ENCODE measurements at places on chromosomes 6 and 20.
A peak's percentile ranks its signal among the peaks of the same experiment; 100 is the strongest.

DNA sequence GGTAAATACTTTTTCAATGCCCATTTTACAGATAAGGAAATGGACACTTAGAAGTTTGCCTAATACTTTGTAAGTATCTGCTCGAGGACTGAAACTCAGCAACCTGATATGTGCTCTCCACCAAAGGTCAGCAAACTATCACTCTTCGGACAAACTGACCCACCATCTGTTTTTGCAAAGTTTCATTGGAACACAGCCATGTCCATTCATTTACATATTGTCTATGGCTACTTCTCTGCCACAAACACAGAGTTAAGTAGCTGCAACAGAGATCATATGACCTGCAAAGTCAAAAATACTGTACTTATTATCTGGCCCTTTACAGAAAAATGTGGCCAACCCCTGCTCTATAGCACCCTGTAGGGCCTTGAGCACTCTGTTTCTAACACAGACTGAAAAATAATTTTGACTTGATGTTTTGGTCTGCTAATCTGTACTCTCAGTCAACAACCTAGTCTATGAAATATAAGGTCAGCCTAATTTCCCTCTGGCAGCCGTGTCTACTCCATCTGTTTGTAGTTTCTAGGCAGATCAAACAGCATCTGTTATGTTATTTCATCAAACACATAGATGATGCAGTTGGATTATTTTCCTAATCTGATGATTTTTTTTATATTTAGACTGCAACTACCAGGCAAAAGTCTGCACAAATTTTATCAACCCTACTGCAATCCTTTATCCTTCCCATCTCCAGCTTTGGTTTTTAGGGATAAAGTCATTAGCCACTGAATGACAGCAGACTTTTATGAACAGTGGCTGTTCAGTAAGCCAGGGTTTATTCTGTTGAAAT lies 41.4 kb upstream of the BEND6 start:
- DNase-seq, result no peak

- no peak for DNase-seq
These were observed 241 bp upstream of the CFAP206 start for GRCh38 chr6:87407561-87407900.

DNA sequence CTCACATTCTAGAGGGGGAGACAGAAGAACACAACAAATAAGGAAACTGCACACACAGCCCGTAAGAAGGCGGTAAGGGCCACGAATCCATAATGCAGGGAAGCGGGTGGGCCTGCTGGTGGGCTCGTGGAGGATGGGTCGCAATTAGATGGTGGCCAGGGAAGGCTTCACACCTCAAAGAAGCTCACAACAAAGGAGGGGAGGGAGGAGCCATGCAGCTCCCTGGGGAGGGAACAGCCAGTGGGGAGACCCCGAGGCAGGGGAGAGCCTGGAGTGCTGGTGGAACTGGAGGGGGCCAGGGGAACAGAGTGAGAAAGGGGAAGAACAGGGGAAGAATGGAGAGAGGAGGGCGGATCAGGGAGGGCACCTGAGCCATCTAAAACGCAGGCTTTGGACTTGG lies 13.4 kb downstream of the SRC start:
- DNase-seq, result no peak

- no peak for DNase-seq
These were observed 100.4 kb upstream of the TCF21 start for GRCh38 chr6:133788556-133788955.

- DNase-seq, result no peak
These were observed 191.9 kb downstream of the ADGB start for GRCh38 chr6:146790561-146791091.

DNA sequence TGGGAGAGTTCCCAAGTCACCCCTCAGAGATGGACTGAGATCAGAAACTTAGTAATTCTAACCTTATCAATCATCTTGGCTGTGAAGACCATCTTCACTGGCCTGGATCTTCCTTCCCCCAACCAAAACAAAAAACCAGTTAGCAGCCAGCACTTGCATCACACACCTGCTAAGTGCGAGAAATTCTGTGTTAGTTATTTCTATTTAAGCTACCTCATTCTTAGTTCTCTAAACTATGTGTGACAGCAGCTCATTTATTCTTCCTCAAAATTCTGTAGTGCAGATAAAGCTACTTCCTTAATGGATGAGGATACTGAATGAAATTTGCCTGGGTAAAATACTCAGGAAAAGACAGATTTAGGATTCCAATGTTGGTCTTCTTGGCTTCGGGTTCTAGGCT lies 18.2 kb upstream of the TAGAP start:
- no peak for DNase-seq

GRCh38 chr6:30013291-30013922 lies 47.7 kb upstream of the POLR1H start:
- DNase-seq, result no peak

DNA sequence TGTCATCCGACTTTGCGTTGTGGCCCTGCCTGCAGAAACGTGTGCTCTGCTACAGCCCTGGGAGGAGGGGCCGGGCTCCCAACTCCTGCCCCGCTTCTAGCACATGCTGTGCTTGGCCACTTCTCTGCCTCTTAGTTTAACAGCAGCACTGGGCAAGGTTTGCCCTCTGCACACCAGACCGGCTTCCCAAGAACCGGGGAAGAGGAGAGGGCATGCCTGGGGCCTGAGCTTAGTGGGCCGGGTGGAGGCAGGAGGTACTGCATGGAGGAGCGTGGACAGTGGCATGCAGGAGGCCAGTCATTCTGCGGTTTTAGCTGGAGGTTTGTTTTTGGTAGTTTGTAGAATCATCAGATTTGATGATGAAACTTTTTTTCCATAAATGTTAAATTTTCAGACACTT lies 45.5 kb downstream of the CEP43 start:
- no peak for DNase-seq

DNA sequence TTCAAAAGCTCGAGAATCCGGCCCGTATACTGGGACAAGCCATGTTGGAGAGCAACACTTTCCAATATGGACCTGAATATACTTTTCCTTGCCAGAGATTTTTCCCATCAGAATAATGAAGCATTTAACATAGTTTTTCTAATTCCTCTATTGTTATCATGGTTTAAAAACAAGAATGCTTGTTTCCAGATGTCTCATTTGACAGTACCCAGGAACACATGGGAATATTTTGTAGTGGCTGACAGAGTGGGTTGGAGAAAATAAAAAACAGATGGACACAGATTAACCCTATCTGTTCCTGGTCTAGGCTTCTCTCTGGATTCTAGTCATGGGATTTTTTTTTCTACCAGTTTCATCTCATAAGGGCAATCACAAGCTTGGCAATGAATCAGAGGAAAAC lies 164.8 kb upstream of the CEP162 start:
- DNase-seq, result no peak

DNA sequence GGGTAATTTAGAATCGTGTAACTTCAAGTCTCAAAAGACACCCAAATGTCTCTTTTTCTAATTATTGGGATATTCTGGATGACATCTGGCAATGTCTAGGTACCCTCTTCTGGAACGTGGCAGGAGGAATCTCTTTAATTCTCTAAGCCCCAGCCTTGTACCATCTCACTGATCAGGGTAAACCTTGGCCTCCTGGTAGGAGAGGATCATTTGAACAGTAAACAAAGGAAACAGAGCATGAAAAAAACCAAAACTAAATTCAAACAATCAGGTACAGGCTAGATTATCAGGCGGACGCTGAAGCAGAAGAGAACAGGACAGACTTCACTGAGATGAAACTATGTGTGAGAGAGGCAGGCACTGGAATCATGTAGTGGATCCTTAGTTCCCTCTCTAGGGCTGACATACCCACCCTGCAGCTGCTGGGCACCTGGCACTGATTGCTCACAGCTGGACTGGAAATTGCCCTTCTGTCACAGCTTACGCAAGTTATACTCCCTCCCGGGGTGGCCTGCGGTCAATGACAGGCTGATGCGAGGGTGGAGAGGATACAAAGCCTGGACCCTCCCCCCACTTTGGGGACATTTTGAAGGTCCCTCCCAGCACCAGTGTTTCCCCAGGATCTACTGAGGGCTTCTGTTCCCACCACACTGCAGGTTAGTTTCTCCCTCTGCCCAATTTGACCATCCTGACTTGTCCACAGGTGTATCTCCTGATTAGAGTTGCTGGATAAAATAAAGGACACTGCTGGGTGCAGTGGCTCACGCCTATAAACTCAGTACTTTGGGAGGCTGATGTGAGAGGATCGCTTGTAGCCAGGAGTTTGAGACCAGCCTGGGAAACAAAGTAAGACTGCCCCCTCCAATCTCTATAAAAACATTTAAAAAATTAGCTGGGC lies 20.6 kb upstream of the ZBTB24 start:
- no peak for DNase-seq

DNA sequence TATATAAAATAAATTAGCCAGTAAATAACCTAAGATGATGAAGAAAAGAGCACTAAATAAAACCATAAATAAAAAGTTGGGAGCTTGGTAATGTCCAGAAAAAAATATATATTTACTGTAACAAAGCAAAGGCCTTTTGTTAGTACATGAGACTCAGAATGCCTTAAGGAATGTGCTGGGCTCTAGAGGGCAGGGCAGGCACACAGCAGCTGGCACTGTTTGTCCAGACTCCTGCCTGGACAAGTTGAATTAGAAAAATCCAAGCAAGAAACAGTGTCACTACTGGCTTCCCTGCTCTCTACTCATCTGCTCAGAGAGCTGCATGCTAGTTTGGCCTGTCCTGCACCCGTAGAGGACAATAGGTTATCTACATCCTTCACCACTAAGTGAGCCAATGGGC lies 8.8 kb downstream of the DEFB129 start:
- no peak for DNase-seq

GRCh38 chr6:47047479-47048407 lies 5.6 kb upstream of the ADGRF1 start:
- DNase-seq, result no peak

- DNase-seq, result no peak
These were observed 198.1 kb downstream of the DLL1 start for GRCh38 chr6:170092826-170093225.

DNA sequence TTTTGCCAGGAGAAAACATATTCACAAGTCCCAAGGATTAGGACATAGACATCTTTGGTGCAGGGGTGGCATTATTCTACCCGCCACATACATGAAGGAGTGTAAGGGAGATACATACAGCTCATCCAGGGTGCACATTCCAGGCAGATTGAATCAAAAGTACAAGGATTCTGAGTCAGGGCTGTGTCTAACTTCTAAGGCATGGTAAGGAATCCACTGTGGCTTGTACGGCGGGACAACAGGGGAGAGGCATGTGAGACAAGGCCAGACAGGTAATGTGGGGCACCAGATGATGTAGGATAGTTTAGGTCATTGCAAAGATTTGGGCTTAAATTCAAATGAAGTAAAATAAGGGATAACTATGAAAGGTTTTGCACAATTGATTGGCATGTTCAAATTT lies 780.9 kb downstream of the C6orf118 start:
- DNase-seq, result no peak

GRCh38 chr6:43608310-43608763 lies 20.7 kb downstream of the GTPBP2 start:
- DNase-seq, result peak; percentile 24

DNA sequence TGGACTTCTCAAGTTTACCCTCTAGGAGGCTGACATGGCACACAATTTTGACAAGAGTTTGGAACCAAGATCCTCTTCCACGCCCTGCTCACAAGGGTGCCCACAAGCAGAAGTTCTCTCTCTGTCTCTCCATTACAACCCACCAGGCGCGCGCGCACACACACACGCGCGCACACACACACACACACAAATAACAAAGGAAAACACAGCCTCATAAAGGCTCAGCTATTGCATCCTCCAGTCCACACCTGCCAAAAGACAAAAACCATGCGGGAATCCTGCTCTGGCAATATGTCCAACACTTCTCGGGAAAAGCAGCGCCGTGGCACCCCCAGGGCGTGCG lies 870 bp downstream of the PAK5 start:
- DNase-seq, result no peak

DNA sequence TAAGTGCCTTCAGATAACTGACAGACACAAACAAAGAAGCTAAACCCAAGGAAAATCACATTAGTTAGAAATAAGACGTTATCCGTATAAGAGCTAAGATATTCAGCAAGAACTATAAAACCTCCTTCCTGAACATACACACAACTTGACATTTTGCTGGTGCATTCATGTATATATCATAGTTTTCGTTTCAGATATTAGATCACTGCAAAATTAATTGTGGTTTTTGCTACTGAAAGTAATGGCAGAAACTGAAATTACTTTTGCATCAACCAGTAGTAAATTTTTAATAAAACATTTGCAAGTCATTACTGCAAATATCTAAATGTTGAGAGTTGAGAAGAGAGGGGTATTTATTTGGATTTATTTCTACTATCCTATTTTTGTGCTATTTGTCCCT lies 26.1 kb upstream of the KCNQ5 start:
- DNase-seq, result no peak

GRCh38 chr6:39901116-39901655 lies 33.1 kb downstream of the MOCS1 start:
- DNase-seq, result no peak

- DNase-seq, result no peak
These were observed 11.7 kb upstream of the ID1 start for GRCh38 chr20:31593221-31594001.

GRCh38 chr20:24795436-24795835 lies 153.6 kb upstream of the CST7 start:
- no peak for DNase-seq

DNA sequence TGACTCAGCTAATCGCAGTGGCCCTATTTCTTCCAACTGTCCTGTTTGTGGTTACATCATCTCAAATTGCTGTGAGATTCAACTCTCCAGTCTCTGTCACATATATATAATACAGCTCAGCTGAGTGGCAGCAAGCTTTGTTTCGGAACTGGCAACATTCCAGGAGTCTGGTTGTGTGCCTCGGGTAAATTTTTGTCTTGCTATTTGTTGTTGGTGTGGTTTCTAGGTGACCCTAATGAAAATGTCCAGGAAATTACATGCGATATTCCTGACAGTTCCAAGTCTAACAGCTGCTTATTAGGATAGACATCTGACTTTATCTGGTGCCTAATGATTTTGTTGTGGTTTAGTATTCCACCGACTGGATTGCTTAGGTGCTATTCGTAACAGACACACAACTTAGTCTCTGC lies 581.8 kb downstream of the CD109 start:
- no peak for DNase-seq

- DNase-seq, result no peak
These were observed 146.7 kb downstream of the TASP1 start for GRCh38 chr20:13492001-13492481.

GRCh38 chr20:29741894-29742698 lies 1515.4 kb upstream of the DEFB115 start:
- DNase-seq, result no peak

DNA sequence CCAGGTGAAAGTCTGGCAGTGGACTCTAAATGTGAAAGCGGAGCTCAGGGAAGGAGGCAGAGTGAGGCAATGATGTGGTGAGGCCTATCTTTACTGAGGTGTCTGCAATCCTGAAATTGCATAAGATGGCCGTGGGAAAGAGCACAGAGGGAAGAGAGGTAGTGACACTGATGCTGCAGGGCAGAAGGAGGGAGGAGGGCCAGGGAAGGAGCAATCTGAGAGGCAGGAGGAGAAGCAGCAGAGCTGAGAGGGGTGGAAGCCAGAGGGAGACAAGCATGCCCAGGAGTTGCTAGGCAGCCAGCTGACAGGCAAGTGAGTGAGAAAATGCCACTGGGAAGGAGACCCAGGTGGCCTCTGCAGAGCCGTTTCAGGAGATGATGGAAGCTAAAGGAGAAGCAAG lies 97.4 kb upstream of the CNR1 start:
- DNase-seq, result no peak
